ENCODE measurements at places on chromosomes 5 and 9.
A peak's percentile ranks its signal among the peaks of the same experiment; 100 is the strongest.

- DNase-seq: no peak
Measured at GRCh38 chr9:85536076-85536475, 205.7 kb downstream of the AGTPBP1 start.

DNA sequence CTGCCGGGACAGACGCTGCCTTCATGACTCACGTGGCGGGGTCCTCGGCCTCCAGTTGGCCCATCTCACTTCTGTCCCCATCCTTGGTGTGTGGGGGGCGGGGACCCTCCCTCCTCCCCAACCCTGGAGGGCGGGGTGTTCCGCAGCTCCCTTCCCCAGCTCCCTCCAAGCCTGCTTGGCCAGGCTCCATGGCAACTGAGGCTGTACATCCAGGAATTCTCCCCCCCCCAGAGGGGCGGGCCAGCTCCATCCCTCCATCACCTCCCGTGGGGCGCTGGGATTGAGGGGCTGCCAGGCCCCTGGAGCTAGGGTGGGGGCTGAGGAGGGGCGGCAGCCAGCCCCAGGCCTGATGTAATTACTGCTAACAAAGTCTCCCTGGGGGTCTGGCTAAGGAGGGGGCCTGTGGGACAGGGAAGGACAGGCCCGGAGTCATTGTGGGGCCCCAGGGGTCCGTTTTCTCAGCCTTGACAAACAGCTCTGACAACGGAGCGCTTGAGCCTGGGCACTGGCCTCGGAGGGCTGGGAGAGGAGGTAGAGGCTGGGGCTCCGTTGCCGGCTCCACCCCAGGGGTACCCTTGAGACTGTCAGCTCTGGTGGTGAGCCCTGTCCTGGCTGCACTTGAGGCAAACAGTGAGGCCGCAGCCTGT, 8.0 kb downstream of the DIPK1B start:
- no peak for DNase-seq

DNA sequence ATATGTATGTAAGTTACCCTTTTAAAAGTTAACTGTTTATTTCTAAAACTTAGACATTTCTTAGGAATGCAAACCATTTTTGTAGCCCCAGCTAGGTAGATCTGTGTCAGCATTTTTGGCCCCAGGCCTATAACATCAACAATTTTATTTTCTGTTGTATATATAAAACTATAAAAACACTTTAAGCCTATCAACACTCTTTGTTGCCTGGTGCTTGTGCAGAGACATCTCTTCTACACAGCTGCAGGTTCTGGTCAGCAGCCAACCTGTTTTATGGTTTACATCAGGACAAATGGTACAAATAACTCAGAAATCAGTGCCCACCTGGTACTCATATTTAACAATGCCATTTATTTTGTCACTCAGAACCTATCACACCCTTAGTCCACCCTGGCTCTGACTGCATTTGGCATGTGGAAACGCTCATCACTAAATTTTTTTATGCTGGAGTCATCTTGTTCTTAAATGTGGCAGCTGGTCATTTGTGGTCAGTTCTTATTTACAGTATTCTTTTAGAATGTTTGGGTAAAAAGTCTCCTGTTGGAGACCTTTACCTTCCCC, 173.4 kb downstream of the DNAH5 start:
- DNase-seq: no peak

DNA sequence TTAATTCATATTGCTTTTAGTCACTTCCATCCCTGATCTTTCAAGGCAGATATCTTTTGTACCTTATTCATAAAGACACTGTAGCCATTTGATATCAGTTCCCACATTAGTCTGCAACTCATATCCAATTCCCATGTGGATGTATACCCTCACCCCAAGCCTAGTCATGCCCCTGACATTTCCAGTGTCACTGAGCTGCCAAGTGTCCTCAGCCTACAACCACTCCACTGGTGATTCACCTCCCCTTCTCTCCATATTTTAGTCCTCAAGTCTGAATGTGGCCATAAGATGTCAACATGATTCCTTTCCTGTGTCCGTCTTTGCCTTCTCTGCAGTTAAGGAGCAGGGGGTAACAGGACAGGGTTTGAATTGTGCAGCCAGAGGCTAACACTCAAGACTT, 346.9 kb downstream of the RAB3C start:
- no peak for DNase-seq

DNA sequence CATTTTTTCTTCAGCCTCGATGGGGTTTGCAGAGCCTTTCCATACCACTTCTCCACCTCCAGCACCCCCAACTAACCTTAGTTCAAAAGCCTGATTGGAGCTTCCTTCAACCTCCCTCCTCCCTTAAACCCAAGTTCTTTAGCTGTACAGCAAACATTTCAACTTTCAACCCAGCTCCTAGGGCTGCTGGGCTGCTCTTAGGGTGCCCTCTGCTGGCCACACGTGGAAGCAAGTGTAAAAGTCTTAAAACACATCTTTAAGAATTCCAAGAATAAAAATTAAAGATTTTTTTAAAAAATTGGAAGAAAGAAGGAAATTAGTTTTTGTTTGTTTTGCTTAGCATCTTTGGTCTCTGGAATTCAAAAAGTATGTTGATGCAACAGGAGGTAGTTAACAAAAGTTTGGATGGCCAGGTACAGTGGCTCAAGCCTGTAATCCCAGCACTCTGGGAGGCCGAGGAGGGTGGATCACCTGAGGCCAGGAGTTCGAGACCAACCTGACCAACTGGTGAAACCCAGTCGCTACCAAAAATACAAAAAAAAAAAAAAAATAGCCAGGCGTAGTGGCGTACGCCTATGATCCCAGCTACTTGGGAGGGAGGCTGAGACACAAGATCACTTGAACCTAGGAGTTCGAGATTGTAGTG, 15.5 kb upstream of the HSD17B3 start:
- peak; percentile 13 for DNase-seq
